ENCODE measurements at places on chromosomes 6 and 20.

DNA sequence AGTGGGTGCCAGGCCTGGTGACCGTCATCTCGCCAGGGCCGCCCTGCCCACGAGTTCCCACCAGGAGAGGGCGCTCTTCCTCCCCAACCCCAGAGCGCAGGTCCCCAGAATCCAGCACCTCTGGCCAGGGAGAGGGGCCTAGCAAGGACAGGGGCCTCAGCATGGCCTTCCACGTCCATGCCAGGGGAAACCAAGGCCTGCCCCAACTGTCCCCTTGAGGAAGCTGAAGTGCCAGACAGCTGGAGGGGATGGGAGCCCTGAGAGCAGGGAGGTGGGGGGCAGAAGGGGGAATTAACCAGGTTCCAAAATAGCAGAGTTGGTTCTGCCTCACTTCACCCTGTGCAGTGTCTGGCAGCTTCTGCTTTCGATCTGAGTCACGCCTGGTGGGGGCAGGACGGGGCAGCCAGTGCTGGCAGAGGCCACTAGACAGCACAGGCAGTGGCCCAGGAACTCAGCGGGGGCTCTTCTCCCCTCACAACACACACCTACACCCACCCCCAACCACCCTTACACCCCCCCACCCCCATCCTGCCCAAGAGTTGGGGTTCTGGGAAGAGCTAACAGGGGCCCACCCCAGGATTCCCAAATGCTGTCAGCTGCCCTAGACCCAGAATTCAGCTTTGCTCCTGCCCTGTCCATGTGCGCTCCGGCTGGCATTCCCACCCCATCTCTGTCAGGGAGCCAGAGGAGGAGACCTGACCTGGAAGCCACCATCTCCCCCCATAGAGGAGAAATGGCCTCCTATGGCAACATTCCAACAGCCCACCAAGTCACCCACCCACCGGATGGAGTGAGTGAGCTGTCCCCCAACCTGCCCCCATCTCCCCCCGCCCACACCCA, 29.2 kb downstream of the TFEB start:
- DNase-seq = peak; percentile 71

- DNase-seq = no peak
Measured at GRCh38 chr6:81762132-81762531, 9.7 kb upstream of the TENT5A start.

DNA sequence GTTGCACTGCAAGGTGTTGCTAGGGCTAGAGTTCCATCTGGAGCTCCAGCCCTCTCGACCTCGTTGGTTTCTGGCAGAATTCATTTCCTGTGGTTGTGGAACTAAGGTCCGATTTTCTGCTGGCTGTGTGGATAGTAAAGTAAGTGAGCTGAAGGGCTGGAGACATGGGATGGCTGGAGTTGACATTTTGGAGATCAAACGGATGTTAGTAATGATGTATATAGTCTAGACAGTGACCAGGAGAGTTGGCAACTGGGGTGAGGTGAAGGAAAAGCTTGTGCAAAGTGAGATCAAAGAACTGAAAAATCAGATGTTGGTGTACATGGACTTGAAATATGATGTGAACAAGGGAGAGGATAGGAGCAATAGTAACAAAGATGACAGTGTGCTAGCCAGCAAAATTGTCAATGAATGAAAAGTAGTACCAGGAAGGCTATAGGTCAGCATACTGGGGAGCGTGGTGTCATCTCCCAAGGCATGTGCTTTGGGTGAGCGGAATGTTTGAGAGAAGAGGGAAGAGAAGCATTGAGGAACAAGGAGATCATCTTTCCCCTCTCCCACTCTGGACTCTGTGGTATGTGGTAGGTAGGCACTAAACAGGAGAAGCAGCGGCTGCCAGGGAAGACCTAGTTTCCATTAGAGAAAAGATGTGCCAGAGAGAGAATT, 7.8 kb downstream of the QRSL1 start:
- DNase-seq = no peak

DNA sequence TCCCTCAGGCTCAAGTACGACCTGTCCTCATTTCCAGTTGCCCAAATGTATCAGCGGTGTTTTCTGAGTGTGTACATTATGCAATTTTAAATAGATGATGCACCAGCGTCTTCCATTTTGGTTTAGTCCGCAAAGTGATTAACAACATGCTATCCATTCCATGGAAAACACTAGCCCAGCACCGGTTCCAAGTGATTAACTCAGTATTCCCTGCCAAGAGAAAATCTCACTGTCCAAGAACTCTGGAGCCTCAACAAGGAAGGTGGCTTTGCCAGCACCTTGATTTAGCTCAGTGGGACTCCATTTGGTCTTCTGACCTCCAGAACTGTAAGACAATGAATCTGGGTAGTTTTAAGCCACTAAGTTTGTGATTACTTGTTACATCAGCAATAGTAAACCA, 107.2 kb downstream of the FOXC1 start:
- DNase-seq = no peak

DNA sequence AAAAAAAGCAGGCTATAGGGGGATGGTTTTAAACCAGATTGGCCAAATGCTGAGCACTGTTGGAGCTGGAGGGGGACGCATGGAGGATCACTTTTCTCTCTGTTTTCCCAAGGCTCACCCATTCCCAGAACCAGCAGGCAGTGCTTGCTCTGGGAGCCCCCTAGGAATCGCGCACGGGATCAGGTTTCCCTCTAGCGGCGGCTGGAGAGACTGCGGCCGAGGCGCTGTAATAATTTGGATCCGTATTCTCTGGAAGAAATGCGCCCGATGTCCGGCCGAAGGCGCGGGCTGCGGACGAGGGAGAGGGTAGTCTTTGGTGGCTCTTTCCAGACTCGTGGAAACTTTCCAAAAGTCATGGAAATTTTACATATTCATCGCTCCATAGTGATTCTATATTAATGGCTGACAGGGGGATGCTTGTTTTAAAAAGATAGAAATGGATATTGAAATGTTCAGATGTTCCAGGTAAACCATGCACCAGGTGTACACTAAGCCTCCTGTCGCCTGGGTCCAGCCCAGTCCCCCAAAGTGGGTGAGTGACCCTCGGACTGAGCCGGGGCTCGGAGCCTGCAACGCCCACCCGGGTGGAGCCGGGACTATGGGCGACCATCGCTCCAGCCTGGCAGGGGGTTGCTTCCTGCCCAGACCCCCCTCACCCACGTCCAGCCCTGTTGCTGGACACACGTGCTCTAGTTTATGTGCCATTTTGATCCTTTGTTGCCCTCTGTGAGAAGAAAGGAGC, 78.7 kb upstream of the PHACTR3 start:
- peak; percentile 32 for DNase-seq

- DNase-seq = no peak
Measured at GRCh38 chr20:5482791-5483190, 166.0 kb upstream of the PROKR2 start.

GRCh38 chr20:51639206-51639832, 96.8 kb upstream of the NFATC2 start:
- DNase-seq = peak; percentile 76

DNA sequence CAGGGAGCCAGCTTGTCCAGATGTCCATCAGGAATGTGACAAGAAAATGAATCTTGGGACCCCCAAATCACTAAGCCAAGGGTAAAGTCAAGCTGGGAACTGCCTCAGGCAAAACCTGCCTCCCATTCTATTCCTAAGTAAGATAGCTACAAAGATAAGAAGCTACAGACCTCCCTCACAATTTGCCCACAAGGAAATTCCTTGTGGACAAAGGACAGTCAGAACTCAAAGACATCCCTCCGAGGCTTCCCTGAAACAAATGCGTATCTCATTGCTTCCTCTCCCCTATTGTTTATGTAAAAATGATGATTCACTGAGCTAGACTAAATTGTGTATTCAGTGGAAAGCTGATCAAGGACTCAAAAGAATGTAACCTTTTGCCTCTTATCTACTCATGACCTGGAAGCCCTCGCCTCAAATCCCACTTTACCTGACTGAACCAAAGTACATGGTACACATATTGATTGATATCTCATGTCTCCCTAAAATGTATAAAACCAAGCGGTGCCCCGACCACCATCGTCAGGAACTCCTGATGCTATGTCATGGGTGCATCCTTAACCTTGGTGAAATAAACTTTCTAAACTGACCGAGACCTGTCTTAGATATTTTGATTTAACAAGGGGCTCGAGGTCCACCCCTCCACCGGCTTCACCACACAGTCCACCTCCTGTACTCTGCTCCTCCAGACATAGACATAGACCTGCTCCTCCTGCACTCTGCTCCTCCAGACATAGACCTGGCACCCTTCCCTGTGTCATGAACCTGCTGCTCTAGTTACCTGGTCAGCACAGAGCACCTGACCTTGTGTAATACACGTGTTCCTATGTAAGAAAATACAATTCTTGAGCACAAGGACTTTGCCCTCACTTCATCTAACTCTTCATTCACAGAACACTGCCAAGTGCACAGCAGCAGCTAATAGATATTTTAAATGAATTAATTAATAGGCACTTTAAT, 81.4 kb downstream of the WDR27 start:
- no peak for DNase-seq

DNA sequence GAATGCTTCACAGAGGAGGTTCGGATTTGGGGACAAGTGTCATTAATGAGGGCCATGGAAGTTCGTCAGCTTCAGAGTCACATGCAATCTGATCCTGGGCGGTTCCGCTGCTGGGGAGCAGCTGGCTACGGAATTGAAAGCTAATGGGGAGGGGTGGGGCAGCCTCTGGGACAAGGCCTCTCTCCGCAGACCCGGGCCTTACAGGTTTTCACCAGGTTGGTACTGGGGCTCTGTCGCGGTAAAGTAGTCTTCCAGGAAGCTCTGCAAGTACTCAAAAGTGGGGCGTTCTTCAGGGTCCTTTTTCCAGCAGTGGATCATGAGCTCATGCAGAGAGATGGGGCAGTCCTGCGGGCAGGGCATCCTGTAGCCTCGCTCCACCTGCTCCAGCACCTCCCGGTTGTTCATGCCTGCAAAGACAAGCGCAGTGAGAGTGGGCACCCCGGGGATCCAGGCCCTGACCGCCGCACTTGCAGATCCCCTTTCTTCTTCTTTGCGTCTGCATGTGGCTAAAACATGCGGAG, 55.9 kb upstream of the TRAF3IP2 start:
- DNase-seq = no peak
